Stimulated activated CD4-positive, alpha-beta T cell treated with anti-CD3 and anti-CD28 coated beads, Interleukin-15, amount 100 ng/mL, for 48 hours (primary cell): ENCODE measurements at places on chromosomes 1 and 21.

GRCh38 chr1:233584376-233584775, 29.5 kb upstream of the KCNK1 start:
- DNase-seq, result no peak

- no peak for DNase-seq
These were observed 765 bp downstream of the VAMP3 start for GRCh38 chr1:7771823-7772299.

DNA sequence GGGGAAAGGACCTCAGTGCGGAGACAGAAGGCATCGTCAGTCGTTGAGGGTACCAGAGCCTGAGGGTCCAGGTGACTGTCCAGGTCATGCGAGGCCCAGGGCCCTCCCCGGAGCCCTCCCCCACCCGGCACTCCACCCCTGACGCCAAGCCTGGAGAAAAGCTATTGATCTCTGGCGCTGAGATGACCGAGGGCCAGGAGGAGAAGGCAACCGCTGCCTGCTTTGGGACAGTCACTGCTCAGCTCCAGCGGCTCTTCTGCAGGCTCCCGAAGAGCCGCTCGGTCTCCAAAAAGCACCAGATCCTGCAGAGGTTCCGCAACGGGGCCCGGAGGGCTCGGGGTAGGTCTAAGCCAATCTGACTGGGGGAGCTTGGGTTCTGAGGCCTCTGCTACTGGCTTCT, 10.9 kb downstream of the RASSF5 start:
- DNase-seq, result no peak

GRCh38 chr1:24506691-24507381, 4.2 kb downstream of the RCAN3 start:
- no peak for DNase-seq

DNA sequence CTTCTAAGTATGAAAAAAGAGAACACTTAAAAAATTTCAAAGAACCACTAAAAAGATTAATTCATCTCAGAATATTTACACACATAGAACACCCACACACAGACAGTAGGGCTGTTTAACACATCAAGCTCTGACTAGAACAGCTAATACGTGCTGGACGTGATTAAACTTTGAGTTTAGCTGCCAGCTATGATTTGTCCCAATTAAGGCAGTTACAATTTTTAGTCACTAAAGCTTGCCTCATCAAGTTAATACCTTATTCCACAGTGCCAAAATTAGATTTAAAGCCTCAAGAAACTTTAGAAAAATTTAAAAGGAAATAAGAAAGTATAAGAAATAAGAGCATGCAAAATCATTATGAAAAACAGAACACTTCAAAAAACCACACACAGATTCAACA, 18.9 kb downstream of the SLC16A1 start:
- no peak for DNase-seq

DNA sequence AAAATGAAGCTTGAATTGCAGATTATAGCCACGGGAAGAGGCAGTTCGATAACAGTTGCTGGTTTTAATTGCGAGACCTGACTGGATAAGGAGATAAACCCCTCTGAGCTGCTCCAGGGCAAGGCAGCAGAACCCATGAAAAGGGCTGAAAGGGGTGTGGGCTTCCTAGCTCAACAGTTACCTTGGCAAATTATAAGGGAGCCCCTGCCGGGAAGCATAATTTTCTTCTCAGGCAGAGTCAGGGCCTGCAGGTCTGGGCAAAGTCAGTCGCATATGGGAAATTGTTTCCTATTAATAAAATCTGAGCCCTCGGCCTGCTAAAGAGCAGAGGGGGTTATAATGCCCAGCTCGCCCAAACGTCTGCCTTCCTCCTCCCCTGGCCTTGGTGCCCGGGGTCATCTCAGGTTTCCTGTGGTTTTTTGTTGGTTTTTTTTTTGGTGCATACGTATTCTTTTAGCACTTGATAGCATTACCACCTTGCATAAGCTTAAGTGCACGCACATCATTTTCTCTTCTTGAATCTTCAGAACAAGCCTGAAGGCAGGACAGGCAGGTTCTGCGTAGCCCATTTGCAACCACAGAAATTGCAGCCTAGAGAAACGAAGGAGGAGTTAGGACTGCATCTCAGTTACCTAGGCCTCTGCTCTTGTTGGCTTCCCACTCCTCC, 33.9 kb upstream of the SELENON start:
- no peak for DNase-seq

DNA sequence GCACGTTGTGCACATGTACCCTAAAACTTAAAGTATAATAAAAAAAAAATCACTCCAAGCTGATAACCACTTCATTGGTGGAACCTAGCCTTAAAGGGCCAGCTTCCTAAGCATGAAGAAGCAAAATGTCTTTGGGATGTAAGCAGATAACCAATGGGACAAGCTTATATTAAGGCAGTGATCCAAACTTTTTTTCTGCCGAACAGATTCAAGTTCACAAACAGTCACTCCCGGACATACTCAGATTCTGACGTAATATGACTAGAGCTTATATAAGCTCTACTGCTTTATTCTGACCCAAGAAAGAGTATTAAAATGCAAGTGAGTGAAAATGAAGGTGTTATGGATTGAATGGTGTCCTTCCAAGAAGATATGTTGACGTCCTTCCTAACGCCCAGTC, 44.9 kb upstream of the HIVEP3 start:
- DNase-seq, result no peak

- DNase-seq, result no peak
These were observed 69.2 kb downstream of the UBE4B start for GRCh38 chr1:10101929-10102328.

DNA sequence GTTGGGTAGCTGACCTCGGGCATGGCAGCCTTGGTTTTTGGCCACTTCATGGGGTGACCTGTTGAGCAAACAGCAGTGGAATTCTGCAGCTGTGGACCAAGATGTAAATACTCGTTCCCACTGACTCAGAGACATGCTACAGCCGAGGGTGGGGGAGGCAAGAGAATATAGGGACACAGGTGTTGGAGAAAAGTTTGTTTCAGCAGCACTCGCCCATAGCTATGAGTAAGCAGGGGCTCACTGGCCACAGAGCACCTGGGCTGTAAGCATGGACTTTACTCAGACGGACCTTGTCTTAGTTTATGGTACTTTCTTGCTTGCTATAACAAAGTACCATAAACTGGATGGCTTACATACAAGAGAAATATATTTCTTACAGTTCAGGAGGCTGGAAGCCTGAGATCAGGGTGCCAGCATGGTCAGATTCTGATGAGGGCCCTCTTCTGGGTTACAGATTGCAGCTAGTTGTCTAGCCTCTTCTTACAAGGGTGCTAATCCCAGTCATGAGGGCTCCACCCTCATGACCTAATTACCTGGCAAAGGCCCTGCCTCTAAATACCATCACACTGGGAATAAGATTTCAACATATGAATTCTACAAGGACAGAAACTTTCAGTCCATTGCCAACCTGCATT, 437.2 kb upstream of the DAB1 start:
- DNase-seq, result no peak

DNA sequence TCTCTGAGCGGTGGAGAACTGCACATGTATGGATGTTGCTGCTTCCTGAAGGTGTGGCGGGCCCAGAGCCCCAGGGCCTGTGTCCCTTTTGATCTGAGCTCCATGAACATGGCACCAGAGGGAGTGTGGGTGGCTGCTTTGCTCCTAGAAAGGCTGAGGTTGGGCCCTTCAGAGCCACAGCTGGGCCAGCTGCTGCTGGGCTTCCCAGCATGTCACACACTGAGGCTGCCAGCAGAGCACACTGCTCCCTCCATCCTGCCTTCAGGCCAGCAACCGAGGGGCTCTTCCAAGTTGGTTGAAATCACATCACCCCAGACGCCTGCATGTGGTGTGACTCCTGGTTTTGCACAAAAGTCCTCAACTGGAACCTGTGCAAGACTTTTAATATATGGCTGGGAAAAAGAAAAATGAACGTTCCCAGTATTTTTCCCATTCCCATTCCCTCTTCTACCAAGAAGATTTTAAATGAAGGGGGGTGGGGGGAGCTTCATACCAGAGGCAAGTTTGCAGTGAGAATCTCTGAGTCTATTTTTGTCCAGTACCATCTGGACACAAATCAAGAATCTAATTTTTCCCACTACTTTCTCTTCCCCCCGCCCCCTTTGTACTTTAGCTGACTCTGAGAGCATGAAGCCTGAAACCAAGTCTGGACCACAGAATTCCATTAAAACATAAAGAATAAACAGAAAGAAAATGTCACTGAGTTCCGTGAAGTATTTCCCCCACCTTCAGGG, 26.2 kb upstream of the NGF start:
- no peak for DNase-seq

GRCh38 chr1:23600283-23600682, 41.0 kb upstream of the ID3 start:
- DNase-seq, result no peak

GRCh38 chr21:29326914-29327554, 28.3 kb downstream of the BACH1 start:
- DNase-seq, result no peak

DNA sequence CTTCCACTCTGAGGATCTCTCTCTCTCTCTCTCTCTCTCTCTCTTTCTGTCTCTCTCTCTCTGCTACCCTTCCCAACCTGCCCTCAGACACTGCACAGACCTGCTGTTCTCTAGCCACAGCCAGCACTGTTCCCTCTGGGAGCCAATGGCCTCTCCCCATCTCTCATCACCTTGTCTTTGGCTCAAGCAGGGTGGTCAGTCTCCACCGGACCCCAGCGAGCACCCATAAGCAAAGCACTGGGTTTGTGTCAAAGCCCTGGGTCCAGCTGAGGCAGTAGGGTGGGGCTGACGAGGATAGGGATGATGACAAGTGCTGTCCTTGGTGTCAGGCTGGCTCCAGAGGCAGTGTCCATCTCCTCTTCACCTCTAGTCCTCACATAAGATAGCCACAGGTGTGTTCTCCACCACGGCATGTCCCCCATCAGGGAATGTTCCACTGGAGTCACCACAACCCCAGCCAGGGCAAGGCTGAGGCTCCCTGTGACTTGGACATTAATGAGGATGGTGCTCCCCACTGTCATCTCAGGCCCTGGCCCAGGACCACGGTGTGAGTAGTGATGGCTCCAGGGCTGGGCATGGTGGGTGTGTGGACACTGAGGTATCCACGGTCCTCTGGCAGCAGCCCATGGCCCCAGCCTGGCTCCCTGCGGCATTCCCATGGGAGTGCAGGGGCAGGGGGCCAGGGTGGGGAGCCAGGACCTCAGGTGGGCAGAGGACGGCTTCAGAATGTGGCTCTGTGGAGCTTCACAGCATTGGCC, 8.4 kb upstream of the GOLT1A start:
- DNase-seq, result no peak

DNA sequence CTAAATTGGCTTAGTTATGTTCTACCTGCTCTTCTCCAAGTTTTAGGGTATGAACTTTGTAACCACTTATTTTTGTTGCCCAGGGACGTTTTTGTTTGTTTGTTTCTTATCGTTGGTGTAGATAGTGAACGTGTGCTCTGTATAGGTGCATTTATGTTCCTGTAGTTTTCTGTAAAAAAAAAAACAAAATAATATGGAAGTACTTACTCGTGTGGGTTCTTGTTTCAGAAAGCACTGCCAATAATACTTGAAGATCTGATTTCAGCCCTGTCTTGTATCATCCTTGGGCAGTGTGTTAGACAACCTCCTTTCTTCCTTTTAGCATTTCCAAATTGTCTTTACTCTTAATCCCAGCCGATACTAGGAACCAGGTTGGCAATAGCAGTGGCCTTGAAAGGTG, 4.4 kb downstream of the FAM20B start:
- DNase-seq, result no peak

DNA sequence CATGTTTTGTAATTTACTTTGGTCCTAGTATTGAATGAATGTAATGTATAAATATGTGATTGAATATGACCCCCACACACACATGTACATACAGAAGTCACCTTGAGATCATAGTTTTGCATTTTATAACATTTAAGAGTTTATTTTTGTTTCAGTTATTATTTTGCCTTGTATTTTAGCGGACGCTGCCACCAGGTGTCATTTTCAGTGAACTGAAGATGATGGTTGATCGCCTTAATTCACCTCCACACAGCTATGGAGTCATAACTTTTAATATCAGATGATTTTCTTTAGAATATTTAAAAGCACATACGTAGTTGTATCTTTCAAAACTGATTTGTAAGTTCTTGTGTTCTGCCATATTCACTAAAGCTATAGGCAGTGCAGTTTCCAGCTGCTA, 130.4 kb downstream of the DYRK1A start:
- no peak for DNase-seq

DNA sequence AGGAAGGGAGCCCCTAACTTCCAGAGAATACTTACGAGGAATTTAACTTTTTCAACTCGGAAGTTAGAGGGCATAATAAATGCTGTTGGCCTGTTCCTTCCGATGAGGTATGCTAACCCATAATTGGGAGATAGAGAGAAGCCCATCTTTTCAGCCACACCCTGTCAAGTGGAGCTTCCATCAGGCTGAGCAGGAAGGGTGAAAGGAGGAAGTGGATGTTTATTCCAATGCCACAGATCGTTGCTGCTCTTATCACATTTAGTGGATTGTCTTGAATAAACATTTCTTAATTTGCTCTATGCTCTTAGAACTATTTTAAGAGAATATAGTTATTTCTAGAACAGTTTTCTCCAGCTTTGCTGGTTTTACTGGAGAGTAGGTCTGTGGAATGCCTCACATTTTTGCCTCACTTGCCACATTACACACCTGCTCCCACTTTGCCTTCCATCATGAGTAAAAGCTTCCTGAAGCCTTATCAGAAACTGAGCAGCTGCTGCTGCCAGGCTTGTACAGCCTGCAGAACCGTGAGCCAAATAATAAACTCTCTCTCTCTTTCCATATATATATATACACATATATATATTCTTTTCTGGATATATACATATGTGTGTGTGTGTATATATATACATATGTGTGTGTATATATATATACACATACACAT, 60.0 kb upstream of the RGS21 start:
- no peak for DNase-seq

GRCh38 chr21:36769051-36769839, 70.3 kb downstream of the SIM2 start:
- no peak for DNase-seq

DNA sequence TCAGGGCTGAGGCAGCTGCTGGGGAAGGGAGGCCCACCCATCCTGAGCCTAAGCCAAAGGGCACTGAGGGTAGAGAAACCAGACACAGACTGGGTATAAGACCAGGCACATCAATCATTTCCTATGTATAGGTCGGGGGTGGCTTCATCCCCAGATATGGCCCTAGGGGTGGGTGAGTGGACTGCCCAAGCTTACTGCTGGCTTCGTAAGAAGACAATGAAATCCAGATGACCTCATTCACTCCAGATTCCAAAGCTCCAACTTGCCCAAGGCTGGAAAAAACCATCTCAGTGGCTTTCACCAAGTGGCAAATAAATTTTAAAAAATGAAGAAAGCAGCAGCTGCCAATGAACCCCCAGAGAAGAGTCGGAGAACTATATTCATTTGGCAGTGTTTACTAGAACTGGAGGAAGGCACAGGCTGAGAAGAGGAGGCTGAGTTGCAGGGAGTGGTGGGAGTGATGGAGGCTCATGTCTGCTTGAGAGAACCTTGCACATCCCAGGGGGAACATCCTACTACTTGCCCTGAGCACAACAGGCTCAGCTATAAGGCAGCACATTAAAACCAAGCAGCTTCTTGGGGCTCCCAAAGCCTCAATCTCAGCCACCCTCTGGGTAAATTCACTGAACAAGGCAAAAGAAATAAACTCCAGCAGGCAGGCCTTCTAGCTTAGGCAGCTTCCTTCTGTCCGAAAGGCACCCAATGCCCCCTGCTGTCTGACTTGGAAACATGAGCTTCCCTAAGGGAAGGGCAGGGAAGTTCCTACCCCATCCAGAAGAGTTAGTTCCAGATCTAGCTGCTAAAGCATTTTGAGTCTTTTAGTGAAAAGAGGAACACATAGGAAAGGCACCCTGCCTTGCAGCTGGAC, 14.1 kb downstream of the PEA15 start:
- no peak for DNase-seq
